Aorta (tissue), 5 donors: ENCODE measurements at places on chromosomes 7 and 10.

- no peaks in the 10 kb centered on the region for H3K36me3 ChIP-seq
- H3K4me1 ChIP-seq: no peaks in the 10 kb centered on the region
- H3K27me3 ChIP-seq: no peaks in the 10 kb centered on the region
These were observed 589 bp upstream of the RAPGEF5 start for GRCh38 chr7:22357311-22358175.

- no peaks in the 10 kb centered on the region for H3K4me1 ChIP-seq
- peak overlapping the region; percentile 30 for H3K4me3 ChIP-seq
These were observed 1.5 kb upstream of the PARD3 start for GRCh38 chr10:34816501-34817002.

DNA sequence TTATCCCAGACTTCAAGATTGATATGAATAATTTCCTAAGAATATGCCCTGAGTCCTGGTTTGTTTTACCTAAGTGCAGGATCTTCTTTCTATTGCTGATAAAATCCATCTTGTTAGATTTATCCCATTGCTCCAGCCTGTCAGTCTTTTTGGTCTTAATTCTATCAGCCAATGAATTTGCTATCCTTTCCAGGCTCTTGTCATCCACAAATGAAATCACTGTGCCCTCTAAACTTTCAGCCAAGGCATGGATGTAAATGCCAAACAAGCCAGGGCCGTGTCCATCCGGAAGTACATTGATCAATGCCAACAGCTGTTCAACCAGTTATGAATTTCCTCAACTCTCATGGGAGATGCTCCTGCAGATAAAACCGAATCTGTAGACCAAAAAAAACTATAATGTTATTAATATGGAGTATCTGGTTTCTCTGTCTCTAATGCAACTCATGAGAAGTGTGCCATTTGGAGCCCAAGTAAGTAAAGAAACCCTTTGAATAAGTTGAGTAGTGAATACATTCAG is 40.0 kb downstream of the NPY start:
- no peak overlapping the region for H3K4me3 ChIP-seq
- no peaks in the 10 kb centered on the region for H3K4me1 ChIP-seq
- no peaks in the 10 kb centered on the region for H3K27me3 ChIP-seq
- no peaks in the 10 kb centered on the region for H3K36me3 ChIP-seq

- no peak overlapping the region for H3K27ac ChIP-seq
- no peaks in the 10 kb centered on the region for H3K4me1 ChIP-seq
- no peak for DNase-seq
- H3K27me3 ChIP-seq: no peaks in the 10 kb centered on the region
These were observed 46.3 kb downstream of the CNNM1 start for GRCh38 chr10:99375426-99375825.

- H3K4me1 ChIP-seq: no peaks in the 10 kb centered on the region
- DNase-seq: no peak
- no peaks in the 10 kb centered on the region for H3K27me3 ChIP-seq
- H3K36me3 ChIP-seq: no peaks in the 10 kb centered on the region
These were observed 33.4 kb upstream of the ADRB1 start for GRCh38 chr10:114010316-114010715.

DNA sequence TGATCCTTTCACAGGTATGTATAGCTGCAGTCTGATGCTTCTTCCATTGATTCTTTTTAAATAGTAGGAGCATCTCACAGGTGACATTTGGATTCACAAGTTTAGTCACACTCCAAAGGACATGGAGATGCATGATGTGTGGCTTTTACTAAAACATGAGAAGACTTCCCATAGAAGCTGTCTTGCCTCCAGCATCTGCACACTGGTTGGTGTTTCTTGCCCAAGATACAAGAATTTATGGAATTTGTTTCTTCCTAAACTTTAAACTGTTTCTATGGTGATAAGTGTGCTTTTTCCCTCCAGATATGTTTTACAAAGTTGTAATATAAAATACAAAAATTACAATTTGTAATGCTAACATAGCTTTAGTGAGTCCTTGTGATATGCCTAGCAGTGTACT is 24.2 kb downstream of the ADIRF start:
- H3K27me3 ChIP-seq: no peaks in the 10 kb centered on the region
- H3K4me1 ChIP-seq: peaks cover 3% of the 10 kb centered on the region
- DNase-seq: no peak
- no peaks in the 10 kb centered on the region for H3K36me3 ChIP-seq
- no peak overlapping the region for H3K27ac ChIP-seq
- H3K4me3 ChIP-seq: no peak overlapping the region

GRCh38 chr7:121204537-121204936 is 124.3 kb upstream of the WNT16 start:
- DNase-seq: no peak
- H3K4me1 ChIP-seq: no peaks in the 10 kb centered on the region
- no peak overlapping the region for H3K27ac ChIP-seq
- H3K27me3 ChIP-seq: no peaks in the 10 kb centered on the region
- no peak overlapping the region for H3K4me3 ChIP-seq
- no peaks in the 10 kb centered on the region for H3K36me3 ChIP-seq

DNA sequence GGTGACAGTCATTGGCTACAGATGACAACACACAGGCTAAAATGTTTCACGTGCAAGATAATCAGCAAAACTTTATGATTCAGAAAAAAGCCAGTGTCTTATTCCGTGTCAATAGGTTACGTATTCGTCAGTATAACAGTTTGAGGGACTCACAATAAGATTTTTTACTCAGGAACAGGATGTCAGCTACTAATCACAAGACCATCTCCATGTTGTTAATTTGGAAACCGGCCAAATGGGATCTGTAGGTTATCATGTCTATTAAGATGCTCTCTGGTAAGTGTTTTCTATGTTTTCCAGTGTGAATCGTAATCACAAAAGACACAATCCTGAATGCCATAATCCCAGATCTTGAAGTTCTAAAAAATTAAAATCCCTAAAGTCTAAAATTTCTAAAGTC is 197.3 kb downstream of the ETV1 start:
- H3K4me1 ChIP-seq: no peaks in the 10 kb centered on the region
- no peak for DNase-seq
- no peak overlapping the region for H3K4me3 ChIP-seq
- no peak overlapping the region for H3K27ac ChIP-seq

DNA sequence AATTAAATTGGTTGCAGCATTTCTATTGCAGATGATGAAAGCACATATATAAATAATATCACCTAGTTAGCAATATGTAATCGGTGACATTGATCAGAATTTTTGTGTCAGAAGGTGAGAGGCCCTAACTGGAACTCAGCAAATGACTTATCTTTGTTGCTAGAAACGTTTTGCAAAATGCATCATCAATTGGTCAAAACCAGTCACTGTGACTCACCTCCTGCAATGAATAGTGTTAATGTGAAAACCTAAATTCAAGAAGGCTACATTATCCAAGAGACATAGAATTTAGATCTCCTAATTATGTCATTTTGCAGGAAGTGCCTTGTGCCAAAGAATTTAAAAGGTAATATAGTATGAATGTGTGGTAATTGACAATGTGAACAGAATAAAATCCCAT is 9.8 kb upstream of the PNLIPRP3 start:
- H3K27me3 ChIP-seq: peaks cover 1% of the 10 kb centered on the region
- no peak overlapping the region for H3K4me3 ChIP-seq
- H3K4me1 ChIP-seq: no peaks in the 10 kb centered on the region
- no peak for DNase-seq
- H3K27ac ChIP-seq: no peak overlapping the region

DNA sequence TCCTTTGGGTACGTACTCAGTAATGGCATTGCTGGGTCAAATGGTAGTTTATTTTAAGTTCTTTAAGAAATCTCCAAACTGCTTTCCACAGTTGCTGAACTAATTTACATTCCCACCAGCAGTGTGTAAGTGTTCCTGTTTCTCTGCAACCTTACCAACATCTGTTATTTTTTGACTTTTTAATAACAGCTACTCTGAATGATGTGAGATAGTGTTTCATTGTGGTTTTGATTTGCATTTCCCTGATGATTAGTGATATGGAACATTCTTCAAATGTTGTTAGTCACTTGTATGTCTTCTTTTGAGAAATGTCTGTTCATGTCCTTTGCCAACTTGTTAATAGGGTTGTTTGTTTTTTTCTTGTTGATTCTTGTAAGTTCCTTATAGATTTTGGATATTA is 558.9 kb downstream of the SH2D4B start:
- no peaks in the 10 kb centered on the region for H3K36me3 ChIP-seq
- no peak overlapping the region for H3K27ac ChIP-seq
- no peak for DNase-seq
- no peaks in the 10 kb centered on the region for H3K27me3 ChIP-seq
- no peak overlapping the region for H3K4me3 ChIP-seq
- no peaks in the 10 kb centered on the region for H3K4me1 ChIP-seq

GRCh38 chr7:50854247-50854646 is 71.6 kb upstream of the GRB10 start:
- H3K27me3 ChIP-seq: no peaks in the 10 kb centered on the region
- no peak overlapping the region for H3K4me3 ChIP-seq

GRCh38 chr7:113562242-113562641 is 356.6 kb downstream of the PPP1R3A start:
- no peak for DNase-seq
- H3K27me3 ChIP-seq: no peaks in the 10 kb centered on the region
- no peak overlapping the region for H3K27ac ChIP-seq
- no peak overlapping the region for H3K4me3 ChIP-seq

DNA sequence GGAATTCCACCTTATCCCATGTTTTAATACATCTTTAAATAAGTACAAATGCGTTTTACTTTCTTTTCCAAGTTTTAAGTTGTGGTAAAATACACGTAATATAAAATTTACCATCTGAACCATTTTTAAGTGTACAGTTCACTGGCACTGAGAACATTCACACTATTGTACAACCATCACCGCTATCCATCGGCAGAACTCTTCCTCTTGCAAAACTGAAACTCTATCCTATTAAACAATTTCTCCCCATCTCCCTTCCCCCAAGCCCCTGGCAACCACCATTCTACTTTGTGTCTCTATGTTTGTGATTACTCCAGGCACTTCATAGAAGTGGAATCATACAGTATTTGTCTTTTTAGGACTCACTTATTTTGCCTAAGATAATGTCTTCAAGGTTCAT is 33.8 kb downstream of the HIP1 start:
- H3K27me3 ChIP-seq: no peaks in the 10 kb centered on the region
- H3K27ac ChIP-seq: no peak overlapping the region
- H3K4me1 ChIP-seq: no peaks in the 10 kb centered on the region
- H3K4me3 ChIP-seq: no peak overlapping the region

DNA sequence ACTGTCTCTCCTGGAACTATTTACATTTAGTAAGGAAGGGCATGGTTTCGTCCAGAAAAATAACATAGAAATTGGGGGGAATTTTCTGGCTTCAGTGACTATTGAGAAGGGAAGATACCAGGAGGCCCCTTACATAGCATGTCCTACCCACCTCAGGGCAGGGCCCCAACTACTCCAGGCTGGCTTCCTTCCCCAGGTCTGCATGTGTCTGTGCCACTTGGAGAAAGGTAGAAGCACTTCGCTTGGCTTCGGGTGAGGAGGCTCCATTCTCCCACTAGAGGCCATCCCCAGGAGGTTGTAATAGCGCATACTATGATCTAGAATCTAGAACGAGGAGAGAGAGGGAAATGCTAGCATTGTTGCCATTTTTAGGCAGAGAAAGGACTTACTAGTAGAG is 14.7 kb downstream of the LRGUK start:
- no peak overlapping the region for H3K27ac ChIP-seq
- H3K36me3 ChIP-seq: no peaks in the 10 kb centered on the region
- no peak for DNase-seq
- no peaks in the 10 kb centered on the region for H3K4me1 ChIP-seq
- H3K27me3 ChIP-seq: no peaks in the 10 kb centered on the region
- H3K4me3 ChIP-seq: no peak overlapping the region

DNA sequence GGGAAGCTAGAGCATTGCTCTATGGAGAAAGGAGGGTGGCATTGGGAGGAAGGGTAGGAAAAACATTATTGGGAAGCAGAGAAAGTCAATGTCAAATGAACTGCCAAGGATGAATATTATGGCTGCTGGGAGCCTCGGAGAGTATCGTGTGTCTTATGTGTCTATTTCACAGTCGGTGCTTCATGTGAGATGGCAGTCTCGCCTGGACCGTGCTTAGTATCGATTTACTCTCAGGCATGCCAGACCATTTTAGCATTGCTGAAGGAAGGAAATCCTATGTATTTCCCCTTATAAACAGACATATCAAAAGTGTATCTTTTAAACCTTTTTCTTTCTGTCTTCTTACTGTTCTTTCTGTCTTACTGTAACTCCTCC is 612.6 kb downstream of the AUTS2 start:
- H3K4me1 ChIP-seq: no peaks in the 10 kb centered on the region
- no peak overlapping the region for H3K4me3 ChIP-seq
- no peaks in the 10 kb centered on the region for H3K27me3 ChIP-seq

DNA sequence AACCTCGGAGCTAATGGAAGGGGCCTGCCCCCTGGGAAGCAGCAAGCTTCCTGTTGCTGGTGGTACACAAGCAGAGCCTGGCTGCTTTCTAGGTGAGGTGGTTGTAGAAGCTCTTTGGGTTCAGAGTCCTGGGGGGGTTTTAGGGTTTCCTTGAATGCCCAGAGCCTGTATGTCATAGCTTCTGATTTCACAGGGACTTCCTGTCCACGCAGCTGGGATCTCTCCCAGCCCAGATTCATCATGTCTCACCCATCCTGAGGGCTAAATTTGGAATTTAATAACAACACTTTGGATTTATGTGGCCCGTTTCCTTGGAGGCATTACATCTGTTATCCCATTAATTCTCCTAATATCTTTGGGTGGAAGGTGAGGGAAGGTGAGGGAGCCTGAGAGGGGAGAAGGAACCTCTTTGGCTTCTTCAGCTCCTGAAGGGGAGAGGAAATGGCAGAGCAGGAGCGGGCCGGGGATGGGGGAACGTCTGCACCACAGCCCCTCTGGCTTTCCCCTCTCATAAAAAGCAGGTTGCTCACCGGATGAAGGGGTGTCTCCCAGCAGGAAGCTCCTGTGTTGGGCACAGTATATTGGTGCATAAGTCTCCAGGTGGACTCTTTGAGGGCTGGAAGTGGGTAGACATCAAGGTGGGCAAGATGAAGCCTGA is 19.7 kb downstream of the RPS24 start:
- DNase-seq: peak; percentile 5
- H3K4me3 ChIP-seq: no peak overlapping the region
- no peaks in the 10 kb centered on the region for H3K4me1 ChIP-seq
- H3K36me3 ChIP-seq: no peaks in the 10 kb centered on the region
- H3K27me3 ChIP-seq: no peaks in the 10 kb centered on the region

GRCh38 chr10:30751678-30752331 is 122.3 kb upstream of the LYZL2 start:
- peak; percentile 93 for DNase-seq
- no peak overlapping the region for H3K4me3 ChIP-seq
- no peaks in the 10 kb centered on the region for H3K36me3 ChIP-seq

DNA sequence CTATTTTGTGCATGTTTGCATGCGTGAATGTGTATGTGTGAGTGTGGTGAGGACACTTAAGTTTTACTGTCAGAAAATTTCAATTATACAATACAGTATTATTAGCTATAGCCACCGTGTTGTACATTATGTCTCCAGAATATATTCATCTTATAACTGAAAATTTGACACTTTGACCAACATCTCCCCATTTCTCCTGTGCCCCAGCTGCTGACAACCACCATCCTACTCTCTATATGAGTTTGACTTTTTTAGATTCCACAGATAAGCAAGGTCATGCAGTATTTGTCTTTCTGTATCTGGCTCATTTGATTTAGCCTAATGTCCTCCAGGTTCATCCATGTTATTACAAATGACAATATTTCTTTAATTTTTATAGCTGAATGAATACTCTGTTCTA is 195.0 kb downstream of the GPR37 start:
- no peak overlapping the region for H3K4me3 ChIP-seq
- no peaks in the 10 kb centered on the region for H3K36me3 ChIP-seq
- no peak for DNase-seq
